Cardiac muscle cell (in vitro differentiated cells and primary cell): ENCODE measurements at places on chromosomes 12 and 14.

GRCh38 chr14:67562776-67563150 is 29.7 kb downstream of the PLEKHH1 start:
- peaks cover 10% of the 10 kb centered on the region for H3K36me3 ChIP-seq
- no peaks in the 10 kb centered on the region for H3K4me1 ChIP-seq
- no peak overlapping the region for H3K4me3 ChIP-seq
- H3K27me3 ChIP-seq: no peaks in the 10 kb centered on the region
- DNase-seq: no peak

DNA sequence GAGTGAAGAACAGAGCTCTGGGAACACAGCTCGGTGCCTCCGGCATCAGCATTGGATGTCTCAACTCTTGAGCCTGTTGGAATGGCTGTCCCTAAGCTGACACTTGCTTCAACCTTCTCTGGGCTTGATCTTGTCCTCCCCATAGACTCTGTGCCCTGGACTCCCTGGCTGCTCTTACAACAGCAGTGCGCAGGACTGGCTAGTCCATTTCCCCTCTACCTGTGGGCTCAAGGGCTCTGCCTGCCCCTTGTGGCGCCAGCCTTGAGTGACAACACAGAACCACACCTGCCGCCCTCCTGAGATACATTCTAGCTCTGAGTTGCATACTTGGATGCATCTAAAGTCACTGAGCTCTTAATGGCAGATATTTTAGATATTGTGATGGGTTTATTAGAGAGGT is 6.2 kb downstream of the CRADD start:
- H3K36me3 ChIP-seq: no peaks in the 10 kb centered on the region
- H3K4me1 ChIP-seq: peaks cover 20% of the 10 kb centered on the region
- peak overlapping the region; percentile 86 for H3K27ac ChIP-seq
- DNase-seq: no peak
- H3K27me3 ChIP-seq: no peaks in the 10 kb centered on the region

DNA sequence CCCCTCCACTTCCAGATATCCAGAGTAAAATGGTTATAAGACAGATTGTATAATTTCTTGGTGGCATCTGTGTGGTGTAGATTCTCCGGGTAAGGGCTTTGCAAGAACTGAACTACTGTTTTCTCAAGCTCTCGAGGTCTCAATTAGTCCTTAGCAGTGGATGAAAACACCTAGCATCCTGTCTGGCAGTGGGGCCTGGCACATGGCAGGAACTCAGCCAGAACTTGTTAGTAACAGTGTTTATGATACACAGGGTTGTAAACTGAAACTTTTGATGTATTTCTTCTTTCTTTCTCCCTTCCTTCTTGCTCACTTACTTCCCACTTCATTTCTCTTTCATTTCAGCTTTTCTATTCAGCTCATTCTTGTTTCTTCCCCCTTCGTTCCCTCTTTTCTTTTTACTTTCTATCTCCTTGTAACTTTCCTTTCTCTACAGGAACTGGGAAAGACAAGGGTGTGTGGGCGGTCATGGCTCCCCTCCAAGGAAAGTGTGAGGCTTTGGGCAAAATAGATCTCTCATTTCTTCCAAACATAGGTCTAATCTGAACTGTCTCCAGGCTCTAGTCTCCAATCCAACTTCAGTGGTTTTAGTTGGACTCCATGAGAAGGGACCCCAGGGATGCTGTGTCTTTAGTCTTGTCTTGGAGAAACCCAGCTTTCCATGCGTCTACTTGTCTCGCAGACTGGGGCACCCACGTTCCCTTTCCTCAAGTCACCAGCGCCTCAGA is 159.7 kb downstream of the PAH start:
- no peak overlapping the region for H3K4me3 ChIP-seq
- no peaks in the 10 kb centered on the region for H3K36me3 ChIP-seq
- H3K27me3 ChIP-seq: no peaks in the 10 kb centered on the region
- no peak for DNase-seq
- H3K4me1 ChIP-seq: no peaks in the 10 kb centered on the region

DNA sequence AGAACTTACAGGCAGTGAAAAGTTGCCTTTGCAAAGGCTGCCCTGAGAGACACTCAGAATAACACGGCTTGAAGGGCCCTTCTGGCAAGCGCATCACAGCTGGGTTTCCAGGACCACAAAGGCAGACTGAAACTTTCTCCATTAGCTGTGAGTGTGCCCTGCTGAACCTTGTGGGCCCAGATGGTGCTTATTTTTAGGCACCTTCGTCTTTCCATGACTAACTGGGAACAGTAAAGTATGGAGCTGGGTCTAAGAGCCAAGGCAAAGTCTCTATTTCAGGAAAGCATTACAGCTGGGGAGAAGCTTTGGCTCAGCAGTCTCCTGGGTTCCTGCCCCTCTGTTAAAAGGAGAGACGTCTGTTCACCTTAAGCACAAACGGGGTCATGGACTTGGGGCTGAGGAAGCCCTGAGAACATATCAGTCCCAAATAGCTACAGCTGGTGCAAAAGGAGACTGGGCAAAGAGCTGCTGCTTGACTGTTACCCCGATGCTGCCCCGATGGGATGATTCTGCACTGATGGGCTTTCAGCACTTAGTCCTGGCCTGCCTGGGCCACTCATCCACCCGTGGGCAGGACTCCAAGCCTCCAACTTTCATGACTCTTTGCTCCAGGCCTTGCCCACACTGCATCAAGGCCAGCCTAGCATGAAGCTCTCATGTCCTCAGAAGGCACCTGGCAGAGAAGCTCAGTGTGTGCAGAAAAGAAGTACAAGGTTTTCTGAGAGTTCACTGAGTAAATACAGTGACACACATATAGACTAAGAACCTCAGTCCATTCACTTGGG is 248.3 kb downstream of the PHLDA1 start:
- no peak overlapping the region for H3K4me3 ChIP-seq
- H3K36me3 ChIP-seq: no peaks in the 10 kb centered on the region
- H3K27me3 ChIP-seq: no peaks in the 10 kb centered on the region
- no peaks in the 10 kb centered on the region for H3K4me1 ChIP-seq
- no peak overlapping the region for H3K27ac ChIP-seq
